ENCODE measurements at places on chromosomes 3 and 15.

GRCh38 chr3:84946240-84946639 is 12.5 kb upstream of the CADM2 start:
- no peak for DNase-seq

GRCh38 chr15:70147178-70147760 is 49.6 kb upstream of the TLE3 start:
- DNase-seq, result no peak

GRCh38 chr15:27855137-27855536 is 244.0 kb downstream of the OCA2 start:
- DNase-seq, result no peak

DNA sequence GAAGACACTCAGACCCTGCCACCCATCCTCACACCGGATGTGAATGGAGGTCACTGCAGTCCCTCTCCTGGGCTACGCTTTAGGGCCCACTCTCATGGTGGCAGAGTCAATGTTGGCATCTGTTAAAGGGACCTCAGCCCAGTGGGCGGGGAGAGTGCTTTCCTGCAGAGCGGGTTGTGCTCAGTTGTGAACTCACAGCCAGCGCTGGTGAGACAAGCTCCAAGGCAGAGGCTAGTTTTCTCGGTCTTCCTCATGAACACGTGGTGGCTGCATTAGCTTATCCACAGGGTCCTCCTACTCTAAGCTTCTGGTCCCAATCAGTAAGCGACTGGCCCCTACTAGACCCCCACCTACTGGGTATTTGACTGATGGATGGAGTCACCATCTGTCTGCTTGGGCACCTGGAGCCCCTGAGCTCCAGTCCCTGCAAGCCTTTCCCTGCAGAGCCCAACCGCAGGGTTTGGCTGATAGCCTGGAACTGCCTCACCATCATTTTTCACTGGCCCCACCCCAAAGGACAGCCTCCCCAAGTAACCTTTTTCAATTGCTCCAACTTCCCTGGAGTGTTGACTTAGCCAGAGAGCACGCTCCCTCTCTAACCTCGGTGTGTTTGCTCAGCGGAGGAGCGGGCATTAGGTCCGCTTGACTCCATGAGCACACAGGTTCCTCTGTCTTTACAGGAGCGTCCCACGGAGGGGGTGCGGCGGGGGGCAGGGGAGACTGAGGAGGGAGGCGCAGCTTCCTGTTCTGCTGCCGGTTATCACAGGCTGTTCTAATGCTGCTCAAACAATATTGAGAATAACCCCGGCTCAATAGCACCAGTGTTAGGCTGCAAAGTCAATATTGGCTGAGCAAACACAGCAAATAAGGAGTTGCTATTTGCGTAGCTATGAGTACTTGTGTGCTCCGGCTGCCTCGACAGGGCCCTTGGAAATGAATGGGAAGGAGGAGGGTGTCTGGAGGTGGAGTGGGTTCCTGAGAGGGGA is 141.7 kb downstream of the RPLP1 start:
- no peak for DNase-seq

DNA sequence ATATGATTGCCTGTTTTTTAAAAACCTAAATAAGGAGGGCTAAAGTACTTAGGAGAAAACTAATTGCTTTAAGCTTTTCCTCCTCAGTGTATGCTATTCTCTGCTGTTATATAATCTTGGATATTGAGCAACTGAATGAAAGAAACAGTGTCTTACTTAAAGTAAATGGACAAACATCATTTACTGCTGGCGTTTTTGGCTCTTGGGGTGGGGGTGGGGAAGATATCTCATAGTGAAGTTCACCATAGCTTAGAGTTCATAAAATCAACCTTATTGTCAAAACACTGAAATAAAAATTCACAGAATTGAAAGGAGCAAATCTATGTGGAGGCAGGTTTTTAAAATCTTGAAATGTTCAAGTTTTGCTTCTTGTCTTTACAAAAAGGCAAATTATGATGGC is 256.4 kb upstream of the SOX2 start:
- DNase-seq, result no peak

DNA sequence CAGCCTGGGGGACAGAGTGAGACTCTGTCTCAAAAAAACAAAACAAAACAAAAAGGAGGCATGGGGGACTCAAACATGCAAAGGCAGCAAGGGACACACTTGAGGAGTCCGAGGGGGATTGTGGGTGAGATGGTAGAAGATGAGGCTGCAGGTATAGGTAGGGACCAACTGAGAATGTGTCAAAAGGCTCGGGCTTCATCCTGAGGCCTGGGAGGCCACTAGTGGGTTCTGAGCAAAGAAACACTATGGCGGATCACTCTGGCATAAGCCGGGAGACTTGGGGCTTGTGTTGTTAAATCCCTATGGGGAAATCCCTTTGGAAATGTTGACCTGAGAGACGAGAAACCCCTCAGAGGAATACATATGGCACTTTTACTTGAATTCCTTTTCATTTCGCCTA is 21.2 kb downstream of the ZNF710 start:
- DNase-seq, result no peak

DNA sequence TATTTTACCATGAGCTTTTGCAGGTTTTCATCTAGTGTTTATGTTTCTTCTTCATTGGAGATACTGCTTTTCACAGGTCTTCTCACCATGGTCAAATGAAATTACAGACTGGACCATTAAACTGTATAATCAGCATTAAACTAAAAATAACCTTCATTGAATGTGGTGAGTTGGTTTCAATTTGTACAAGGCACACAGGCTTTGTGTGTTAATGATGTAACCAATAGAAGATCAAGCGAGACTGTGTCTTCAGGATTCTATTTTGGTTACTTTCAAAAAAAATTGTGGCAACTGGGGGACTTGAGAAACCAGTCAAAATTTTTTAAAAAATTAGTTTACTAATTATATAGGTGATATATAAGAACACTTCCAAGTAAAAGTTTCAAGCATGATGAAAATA is 54.3 kb upstream of the GCSAM start:
- DNase-seq, result no peak

GRCh38 chr15:81469154-81469553 is 95.1 kb upstream of the TMC3 start:
- no peak for DNase-seq

DNA sequence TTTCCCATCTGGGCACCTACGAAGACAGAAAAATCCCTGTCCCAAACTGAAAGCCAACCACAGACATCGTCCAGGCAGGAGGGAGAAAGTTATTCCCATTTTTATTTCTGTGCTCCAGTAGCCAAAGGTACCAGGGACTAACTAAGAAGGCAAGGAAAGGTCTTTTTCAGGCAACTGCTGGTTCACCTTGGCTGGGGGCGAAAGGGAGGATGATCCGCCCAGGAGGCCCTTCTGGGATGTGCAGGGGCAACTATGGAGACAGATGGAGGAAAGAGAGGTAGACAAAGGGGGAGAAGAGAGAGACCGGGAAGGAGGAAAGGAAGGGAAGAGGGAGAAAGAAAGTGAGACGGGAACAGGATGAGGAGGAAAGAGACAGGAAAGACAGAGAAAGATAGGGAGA is 13.3 kb downstream of the WNT5A start:
- no peak for DNase-seq

Measured in esophagus squamous epithelium (tissue), 5 donors.